NCI-H1092 (cell line): ENCODE measurements at places on chromosomes 5 and 9.

GRCh38 chr5:80282054-80282453 lies 26.2 kb upstream of the SERINC5 start:
- no peak for DNase-seq

- DNase-seq = no peak
These were observed 32.0 kb upstream of the DHFR start for GRCh38 chr5:80686757-80687156.

DNA sequence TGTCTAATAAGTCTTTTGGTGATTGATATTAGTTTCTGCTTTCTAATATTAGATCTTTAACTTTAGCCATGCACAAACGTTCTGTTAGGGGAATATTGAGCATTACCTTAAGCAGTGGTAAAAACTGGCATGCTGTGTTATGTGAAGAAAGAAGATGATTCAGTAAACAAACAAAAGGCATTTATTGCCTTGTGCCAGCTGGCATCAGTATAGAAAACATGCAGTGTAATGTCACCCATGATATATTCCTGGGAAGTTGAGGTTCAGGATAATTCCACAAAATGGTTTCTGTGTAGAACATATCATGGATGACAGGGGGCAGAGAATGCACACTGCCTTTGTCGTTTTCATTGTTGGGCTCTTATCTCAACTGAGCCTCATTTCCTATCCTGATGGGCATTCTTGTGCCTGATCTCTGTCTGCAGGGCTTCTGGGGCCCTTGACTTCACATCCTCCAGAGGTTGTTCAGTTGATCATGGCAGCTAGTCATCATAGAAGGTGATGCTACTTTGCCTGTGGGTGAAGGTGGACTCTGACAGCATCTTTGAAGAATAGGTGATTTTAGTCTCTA lies 24.2 kb downstream of the LRRTM2 start:
- no peak for DNase-seq

- no peak for DNase-seq
These were observed 1.4 kb downstream of the GRIA1 start for GRCh38 chr5:153491856-153492255.

- DNase-seq = no peak
These were observed 84.7 kb downstream of the TTC39B start for GRCh38 chr9:15222313-15222712.

DNA sequence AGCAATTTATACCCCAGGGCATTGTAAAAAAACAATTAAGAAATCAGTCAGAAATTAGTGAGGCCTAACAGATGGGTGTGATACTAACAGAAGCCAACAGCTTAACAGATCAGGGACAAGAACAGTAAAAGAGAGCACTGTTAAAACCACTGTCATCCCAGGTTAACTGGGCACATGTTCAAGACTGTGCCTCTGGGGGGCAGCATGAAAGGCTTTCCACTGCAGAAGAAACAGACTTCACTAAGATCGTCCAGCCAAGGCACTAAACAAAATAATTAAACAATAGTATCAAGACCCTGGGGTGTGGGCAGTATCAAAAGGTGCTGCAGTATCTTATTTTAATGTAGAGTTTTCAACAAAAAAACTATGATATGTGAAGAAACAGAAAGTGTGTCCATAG lies 43.5 kb downstream of the FBN2 start:
- no peak for DNase-seq
